ENCODE measurements at places on chromosomes 6 and 20.

DNA sequence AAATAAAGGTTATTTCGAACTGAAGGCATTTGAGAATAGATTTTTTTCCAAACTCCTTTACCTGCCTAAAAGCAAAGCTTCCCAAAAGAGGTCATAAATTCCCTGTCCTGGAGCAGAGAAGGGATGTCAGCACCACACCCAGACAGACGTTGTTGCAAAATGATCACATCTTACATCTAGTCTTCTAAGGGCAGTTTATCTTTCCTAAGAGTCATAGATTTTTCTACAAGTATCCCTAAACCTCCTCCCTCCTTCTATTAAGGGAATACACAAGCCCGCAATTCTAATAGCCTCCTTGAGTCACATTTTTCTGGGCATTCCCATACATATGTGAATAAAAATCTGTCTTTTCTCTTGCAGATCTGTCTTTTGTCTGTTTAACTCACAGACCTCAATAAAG, 20.6 kb upstream of the AKAP12 start:
- no peak for DNase-seq

GRCh38 chr6:71404145-71404966, 115.7 kb downstream of the OGFRL1 start:
- no peak for DNase-seq

DNA sequence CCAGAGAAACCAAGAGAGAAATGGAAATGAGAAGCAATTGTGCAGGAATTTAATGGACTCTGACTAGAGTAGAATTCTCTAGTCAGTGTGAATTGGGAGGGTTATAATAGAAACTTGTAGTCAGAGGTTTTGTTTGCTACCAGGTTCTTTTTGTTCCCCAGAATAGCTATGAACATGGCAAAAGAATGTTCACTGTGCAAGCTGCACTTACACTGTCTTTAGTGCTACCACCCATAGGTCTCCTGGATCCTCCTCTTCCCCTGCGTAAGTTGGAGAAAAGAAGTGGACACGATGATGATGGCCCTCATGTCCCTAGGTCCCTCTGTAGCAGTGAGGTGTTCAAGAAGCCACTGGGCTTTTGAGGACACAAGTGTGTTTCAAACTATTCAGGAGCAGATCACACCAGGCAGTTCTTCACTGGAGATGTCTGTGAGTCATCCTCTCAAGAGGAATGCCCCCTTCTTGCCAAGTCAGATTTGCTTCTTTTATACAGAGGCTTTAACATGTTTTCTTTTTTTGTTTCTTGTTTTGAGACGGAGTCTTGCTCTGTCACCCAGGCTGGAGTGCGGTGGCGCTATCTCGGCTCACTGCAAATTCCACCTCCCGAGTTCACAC, 47.6 kb upstream of the SMIM8 start:
- no peak for DNase-seq

DNA sequence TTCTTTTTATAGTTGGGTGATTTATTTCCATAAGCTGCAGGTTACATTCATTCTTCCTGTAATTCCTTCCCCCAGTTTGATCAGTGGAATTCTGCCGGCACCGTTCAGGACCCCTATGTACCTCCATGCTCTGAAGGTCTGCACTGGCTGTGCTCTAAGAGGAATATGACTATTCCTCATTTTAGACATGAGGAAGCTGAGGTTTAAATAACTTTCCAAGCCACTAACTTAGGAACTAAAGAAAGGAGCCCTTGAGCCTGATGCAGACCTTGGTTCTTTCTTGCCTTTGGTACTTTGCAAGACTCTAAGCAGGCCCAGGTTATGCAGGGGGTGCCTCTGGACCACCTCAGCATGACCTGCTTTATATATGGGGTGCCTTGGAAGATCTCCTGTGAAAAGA, 318.5 kb downstream of the QKI start:
- no peak for DNase-seq

DNA sequence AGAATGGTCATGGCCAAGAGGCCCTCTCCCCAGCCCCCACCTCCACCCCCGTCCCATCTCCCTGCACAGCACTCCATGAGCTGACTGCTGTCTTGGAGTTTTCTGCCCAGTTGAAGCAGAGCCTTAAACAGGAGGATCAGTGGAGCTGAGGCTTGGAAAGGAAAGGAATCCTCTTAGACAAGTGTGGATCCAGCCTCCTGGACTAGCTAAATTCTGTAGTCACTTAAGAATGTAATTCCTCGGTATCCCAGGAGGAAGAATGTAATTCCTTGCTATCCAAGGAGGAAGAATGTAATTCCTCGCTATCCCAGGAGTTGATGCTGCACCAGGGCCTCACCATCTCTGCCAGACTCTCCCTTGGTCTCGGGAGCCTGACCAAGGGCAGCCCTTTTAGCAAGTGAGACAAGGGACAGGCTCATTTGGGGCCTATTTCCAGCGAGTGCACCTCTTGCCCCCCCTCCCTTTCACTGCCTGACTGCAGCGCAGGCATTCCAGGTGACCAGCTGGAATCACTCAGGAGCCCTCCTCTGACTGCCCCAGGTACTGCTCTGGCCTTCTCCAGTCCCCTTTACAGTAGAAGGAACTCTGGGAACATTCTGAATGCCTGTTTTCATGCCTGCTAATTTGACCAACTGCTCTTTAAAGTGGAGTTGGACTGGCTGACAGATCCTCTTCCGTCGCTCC, 76.2 kb downstream of the TCP11 start:
- no peak for DNase-seq

DNA sequence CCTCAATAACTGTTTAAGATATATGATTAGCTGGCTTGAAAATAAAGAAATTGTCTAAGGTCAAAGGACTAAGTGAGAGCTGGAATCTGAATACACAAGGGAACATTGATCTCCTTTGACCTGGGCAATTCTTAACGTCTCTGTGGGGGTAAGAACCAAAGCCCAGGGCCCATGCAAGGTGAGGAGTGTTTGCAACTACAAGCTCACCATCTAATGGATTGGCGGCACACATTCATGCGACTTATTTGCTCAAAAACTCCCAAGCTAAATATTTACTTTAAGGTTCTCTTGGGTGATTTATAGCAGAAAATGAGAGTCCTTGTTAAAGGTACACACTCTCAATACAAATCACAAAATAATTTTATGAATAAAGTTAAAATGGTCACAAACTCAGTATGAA, 392.0 kb upstream of the FLRT3 start:
- no peak for DNase-seq

DNA sequence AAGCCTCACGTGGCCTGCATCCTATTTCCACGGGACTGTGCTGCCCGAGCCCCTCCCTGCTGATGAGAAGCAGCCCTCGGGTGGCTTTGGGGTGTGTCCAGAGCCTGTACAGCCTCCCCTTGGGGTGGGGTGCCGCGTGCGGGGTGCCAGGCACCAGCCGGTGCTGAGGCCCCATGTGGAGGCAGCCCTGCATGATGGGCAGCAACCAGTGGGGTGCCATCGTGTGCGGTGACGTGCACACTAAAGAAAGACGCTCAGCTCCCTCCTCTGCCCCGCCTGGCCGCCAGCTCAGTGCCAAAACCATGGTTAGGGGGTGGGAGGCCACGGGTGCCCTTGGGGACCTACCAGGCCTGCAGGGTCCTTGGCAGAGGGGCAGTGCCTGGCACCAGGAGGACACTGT, 26.2 kb downstream of the NTSR1 start:
- DNase-seq, result no peak

DNA sequence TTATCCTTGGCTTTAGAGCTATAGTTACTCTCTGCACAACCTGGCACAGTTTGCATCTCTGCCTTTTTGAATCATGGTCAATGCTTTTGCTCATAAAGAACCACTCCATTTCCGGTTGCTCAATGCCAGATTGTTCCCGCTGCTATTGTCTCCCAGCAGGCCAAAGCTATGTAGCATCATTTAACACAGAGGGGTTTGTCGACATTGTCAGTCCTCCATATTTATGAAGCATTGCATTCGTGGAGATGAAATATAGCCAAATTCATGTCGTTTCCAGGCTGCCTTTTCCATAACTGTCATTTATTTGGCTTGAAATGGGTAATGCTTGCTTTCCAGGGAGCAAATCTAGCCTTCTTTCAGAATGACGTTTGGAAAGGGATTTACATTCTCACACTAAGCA, 598.8 kb downstream of the EPHA7 start:
- DNase-seq, result peak; percentile 28

GRCh38 chr6:41581381-41581991, 35.3 kb downstream of the FOXP4 start:
- DNase-seq, result peak; percentile 62

DNA sequence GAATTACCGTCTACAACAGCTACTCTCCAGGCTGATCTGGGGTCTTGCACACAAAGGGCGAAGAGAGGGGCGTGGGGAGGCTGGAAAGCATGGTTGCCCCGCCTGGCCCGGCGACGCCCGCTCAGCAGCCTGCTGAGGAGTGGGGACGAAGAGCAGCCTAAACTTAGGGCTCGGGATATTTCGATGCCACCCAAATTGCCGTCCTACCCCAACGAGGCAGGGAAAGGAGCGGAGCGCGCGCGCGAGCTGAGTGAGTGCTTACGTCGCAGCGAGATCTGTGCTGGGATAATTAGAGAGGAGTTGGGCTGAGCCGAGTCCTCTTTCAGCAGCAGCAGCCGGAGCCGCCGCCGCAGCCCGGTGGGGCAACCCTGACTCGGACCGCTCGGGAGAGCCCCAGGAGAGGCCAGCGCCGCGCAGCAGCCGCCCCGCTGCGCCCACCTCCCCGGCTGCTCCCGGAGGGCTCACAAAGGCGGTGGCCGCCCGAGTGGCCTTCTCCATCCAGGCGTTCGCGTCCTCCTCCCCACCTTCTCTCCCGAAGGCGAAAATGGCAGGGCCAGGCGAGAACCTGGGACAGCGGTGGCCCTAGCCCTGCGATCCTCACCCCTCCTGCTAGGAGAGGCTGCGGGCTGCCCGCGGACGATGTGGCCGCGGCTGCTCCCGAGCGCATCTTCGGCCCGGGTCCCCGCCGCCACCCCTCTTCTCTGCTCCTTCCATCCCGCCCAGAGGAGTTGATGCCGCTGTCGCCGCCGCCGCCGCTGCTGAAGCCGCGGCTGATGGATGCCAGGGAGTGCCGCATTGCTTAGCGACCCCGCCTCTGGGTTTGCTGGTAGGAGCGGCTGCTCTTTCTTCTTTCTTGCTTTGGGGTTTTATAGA, at the start of gene CLVS2:
TSS of gene CLVS2 (plus strand) at position 315 of the 873 bp plus-strand sequence. CDS start 1,543 bp downstream, outside the sequence.
- peak; percentile 30 for DNase-seq

DNA sequence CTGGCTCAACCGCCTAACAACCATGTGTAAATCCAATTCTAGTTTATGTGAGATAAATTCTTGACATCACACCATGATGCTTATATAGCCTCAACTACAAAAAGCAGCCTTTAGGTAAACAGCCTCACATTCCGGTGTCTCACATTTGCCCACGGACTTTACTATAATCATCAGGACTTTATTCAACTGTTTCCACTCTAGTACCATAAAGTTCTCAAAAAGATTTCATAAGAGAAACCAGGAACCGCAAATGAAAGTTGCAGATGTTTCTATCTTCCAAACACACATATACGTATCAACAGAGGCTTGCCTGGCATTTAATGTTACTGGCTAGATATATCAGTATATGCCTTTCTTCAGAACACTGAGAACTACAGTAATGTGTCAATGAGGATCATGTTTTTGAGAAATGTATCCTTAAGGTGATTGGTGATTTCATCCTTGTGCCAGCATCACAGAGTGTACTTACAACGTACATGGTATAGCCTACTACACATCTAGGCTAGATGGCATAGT, 80.0 kb downstream of the EPB41L2 start:
- no peak for DNase-seq

- no peak for DNase-seq
Measured at GRCh38 chr20:35226126-35226883, at the start of gene MMP24. MMP24 (plus strand) TSS chr20:35226690; CDS start chr20:35226739, 49 bp downstream.

DNA sequence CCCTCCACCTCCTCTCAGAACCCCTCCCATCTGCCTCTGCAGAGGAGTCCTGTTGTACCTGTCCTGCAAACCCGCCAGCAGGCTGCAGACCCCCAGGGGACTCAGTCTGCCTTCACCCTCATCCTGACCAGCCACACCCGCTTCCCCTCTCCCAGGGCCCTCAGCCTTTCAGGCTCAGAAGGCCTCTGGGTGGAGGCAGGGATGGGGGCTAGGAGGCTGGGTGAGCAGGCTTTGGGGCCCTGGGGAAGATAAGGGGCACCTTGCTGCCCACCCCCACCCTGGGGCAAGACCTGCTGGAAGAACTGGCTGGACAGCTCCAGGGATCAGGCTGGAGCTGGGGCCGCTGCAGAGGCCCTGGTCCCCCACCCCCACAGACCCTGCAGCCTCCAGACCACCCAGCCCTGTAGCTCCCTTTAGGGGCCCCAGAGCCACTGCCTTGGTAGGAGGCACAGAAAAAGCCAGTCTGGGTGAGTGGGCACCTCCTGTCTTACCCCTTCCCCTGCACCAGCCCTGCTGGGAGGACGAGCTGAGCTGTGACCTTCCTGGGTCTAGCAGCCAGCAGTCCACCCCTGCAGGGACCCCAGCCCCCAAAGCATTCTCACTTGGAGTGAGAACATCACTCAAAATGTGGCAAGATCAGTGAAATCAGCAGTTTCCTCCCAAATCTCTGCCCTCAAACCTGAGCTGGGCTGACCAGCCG, 5.2 kb downstream of the TEAD3 start:
- DNase-seq, result no peak

DNA sequence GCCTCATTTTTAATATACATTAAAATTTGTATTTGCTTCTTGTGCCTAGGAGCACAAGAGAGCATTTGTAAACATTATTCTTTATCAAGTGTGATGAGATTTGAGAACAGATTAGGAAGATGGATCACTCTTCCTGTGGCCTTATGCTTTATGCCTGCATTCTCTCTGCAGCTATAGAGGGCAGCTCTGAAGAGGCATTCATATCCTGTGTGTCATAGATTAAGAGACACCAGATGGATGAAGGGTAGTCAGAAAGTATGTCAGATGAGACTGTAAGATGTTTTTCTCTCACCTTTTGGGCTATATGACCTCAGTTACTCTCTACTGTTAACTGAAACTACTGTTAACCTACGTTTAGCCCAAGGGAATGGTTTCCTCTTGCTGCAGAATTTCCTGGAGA, 61.4 kb downstream of the DNAH8 start:
- DNase-seq, result no peak

DNA sequence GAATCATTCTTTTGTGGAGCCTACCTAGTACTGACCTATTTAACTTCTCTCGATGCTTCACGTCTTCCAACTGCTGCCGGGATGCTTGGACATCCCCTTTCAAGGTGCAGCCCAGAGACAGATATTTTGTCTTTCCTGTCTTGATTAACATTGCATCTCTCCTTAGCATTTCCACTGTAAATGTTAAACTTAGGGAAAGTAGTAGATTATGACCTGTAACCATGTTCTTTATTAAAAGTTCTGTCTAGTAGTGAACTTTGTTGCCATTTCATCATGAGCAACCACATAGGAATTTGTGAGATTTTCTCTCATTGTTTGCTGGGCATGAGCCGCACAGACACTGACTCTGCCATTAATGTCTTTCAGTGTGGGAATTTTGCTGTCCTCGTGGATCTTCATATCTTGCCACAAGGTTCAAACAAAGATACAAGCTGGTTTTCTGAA, 117.9 kb downstream of the JAG1 start:
- no peak for DNase-seq

Data from femur (tissue), 1 donor.